ENCODE measurements at places on chromosomes 12 and 14. TPM values are rescaled to one million over a fixed set of nuclear protein-coding genes. Genes with fewer than 3 reads are reported as not detected.

Gene CD27
- total RNA-seq = 0.09 TPM

Gene CLEC1B
- not detected for total RNA-seq

Gene SDSL
- 6.8 TPM for total RNA-seq

Gene KLRG1
- 8.9 TPM for total RNA-seq

Gene LRIG3
- 67.8 TPM for total RNA-seq

Gene GPR135
- 0.72 TPM for total RNA-seq

Gene HOXC13
- total RNA-seq = not detected

Gene CLEC4E
- not detected for total RNA-seq

Gene GDF11
- total RNA-seq = 3.3 TPM

Gene GEMIN2
- total RNA-seq = 27.3 TPM

Gene CLEC4D
- not detected for total RNA-seq

Gene RPGRIP1
- total RNA-seq = not detected

Gene DTX3
- 3.3 TPM for total RNA-seq

Gene OR10A7
- total RNA-seq = not detected

Gene LRP1-AS
- total RNA-seq = not detected

Gene TAS2R20
- 1.9 TPM for total RNA-seq

Gene C12orf54
- total RNA-seq = not detected

Gene MGP
- total RNA-seq = 65.4 TPM

Gene SLC24A4
- under 0.01 TPM for total RNA-seq

All from endothelial cell of coronary artery (primary cell).